Stimulated activated CD4-positive, alpha-beta T cell treated with anti-CD3 and anti-CD28 coated beads, Interleukin-1b, Interleukin-23, amount 100 ng/mL, for 1 hour (primary cell): ENCODE measurements at places on chromosomes 6 and 20.

DNA sequence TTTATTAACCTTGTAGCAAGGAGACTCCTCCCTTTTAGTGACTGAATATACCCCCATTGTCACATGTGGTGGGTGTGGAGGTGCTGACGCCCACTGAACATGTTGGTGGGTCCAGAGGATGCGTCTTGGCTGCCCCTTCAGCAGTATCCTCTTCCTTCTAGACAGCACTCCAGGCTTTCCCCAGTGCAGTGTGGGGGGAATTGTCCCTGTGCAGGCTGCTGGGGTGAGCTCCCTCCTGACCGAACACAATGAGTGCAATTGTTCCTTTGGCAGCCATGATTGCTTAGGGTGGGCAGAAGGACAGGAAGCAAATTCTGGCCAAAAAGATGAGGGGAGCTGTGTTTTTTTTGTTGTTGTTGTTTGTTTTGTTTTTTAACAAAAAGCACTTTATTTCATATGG, 209.3 kb upstream of the PDE10A start:
- DNase-seq = no peak

GRCh38 chr6:3386374-3386857, 70.4 kb downstream of the SLC22A23 start:
- DNase-seq = no peak

DNA sequence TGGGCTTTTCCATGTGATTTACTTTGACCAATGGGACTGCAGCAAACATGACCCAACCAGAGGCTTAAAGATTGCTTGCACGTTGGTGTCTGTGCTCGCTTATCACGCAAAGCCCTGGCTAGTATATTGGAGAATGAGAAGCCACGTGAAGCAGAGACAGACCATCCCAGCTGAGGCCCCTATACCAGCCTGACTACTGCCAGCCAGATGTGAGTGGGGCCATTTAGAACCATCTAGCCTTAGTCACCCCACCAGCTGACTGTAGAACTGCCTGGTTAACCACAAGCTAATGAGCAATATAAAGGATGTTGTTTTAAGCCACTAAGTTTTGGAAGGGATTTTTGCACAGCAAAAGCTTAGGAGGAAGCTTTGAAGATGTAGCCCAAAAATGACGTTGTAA, 74.5 kb downstream of the MACROD2 start:
- no peak for DNase-seq

GRCh38 chr6:164086076-164086887, 671.8 kb downstream of the QKI start:
- DNase-seq = no peak

- no peak for DNase-seq
Observed at GRCh38 chr20:8002056-8002455, 17.5 kb downstream of the TMX4 start.

DNA sequence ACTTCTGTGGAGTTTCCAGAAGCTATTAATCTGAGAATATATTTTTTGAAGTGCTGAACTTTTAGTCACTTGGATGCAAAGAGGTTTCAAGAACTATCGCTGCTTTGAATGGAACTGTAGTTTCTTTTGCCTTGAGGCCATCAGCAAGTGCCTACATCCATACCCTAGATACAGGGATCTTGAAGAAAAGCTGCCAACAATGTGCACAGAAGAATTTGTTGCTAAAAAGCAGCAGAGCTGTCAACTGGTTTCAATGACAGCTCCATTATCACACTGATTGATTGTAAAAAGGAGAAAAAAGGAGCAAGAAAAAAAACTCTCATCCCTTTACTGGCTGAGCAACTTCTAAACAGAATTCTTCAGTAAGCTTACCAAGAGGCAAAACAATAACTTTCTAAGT, 251.0 kb upstream of the NRSN1 start:
- DNase-seq = no peak

GRCh38 chr6:134663800-134664535, 285.9 kb downstream of the ALDH8A1 start:
- no peak for DNase-seq

- DNase-seq = no peak
Observed at GRCh38 chr20:11140359-11140758, 466.6 kb upstream of the JAG1 start.

- DNase-seq = no peak
Observed at GRCh38 chr20:6704132-6704861, 63.2 kb upstream of the BMP2 start.

- no peak for DNase-seq
Observed at GRCh38 chr20:56554869-56555268, 21.8 kb downstream of the FAM209B start.

DNA sequence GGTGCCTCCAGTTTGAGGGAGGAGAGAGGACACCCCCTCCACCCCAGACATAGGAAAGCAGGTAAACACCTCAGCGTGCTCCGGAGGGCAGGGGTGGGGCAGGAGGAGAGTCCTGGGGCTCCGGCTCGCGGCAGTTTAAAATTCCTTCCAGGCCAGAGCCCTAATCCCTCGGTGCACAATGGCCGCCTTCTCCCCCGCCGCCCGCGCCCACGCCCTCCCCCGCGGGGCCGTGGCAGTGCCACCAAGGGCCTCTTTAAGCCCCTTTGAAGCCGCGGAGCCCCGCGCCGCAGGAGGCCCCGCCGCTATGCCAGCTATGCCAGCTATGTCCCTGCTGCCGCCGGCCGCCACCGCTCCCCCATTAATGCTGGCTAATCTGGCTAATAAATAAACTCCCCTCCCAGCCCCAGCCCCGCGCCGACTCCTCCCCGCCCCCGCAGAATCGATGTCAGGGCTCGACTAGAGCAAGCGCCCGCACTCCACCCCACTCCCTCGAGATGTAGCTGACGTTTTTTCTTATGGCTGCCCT, 125.1 kb downstream of the MRPL14 start:
- DNase-seq = no peak

GRCh38 chr6:93494057-93494456, 74.7 kb upstream of the EPHA7 start:
- no peak for DNase-seq

DNA sequence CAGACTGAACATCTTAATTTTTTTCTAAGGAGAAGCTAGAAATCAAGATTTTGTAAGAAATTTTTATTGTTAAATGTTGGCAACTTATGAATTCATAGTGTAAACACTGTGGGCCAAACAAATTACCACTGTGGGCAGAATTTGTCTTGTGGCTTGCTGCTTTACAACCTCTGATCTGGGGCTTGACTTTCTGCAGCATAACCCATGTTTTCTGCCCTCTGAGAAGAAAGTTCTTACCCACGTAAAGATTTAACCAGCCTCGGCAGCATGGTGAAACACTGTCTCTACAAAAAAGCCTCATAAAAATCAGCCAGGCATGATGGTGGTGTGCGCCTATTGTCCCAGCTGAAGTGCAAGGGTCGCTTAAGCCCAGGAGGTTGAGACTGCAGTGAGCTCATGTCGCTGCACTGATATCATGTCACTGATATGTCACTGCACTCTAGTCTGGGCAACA, 12.9 kb downstream of the ITCH start:
- DNase-seq = no peak

DNA sequence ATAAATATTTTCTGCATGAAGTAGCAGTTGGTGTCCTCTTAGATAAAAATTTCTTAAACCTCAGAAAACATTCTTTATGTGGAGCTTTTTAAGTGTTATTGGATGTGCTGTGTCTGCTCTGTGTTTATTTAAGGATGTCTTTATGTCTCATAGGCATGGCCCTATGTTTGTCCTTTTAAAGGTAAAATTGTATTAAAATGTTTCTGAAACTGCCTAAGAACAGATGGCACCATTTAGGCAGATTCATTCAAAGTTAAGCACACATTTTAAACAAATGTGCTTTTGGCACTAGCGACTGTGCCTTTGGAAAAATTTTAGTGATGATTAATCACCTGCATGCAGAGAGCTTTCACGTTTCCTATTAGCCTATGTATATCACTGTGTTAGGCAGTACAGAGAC, 125.2 kb downstream of the KIF6 start:
- DNase-seq = no peak

- no peak for DNase-seq
Observed at GRCh38 chr6:12992770-12993169, 276.2 kb downstream of the PHACTR1 start.

DNA sequence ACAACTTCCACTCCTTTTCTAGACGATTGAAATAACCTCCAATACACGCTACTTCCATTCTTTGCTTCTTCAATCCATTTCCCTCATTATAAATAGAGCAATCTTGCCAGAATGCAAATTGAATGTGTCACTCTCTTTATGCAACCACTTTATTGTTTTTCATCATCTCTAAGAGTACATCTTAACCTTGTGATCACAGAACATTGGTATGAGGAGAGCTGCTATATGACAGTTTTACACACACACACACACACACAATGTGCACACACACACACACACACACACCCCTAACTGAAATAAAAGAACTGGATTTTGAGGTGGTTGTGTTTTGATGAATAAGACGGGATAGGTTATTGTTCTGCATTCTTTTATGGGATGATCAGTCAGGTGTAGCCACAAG, 187.0 kb downstream of the HDGFL1 start:
- no peak for DNase-seq

DNA sequence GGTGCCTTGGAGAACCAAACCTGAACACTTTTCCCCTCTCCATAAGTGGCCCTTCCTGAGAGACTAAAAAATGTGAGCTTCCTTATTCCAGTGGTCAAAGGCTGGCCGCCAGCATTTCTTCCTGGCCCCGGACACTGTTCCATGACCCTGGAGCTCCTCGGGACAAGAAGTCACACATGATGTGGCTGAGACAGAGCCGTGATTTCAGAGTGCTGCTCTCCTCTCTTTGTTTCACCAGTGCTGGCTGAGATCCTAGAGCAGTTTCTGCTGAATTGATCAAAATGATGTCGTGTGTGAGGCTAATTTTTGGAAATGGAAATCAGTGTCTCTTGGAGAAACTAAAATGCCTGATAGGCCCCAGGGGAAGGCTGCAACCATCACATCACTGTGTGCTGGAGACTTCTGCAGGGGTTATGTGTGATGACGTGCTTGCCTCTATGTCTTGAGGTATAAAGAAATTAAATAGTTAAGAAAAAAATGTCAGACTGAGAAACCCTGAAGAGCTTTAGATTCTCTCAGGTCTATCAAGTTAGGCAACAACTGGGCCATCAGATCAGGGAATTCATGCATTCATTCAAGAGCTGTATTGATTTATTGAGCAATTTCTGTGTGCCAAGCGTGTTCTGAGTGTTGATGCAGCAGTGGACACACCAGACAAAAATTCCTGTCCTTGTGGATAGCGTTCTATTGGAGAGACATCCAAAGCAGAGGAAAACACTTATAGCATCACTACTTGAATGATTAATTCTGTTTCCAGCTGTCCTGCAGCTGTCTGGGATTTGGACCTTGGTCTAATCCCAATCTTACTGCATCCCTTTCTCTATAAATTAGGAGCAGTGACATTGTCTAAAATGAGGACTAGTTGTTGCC, 72.7 kb upstream of the CCN6 start:
- no peak for DNase-seq

DNA sequence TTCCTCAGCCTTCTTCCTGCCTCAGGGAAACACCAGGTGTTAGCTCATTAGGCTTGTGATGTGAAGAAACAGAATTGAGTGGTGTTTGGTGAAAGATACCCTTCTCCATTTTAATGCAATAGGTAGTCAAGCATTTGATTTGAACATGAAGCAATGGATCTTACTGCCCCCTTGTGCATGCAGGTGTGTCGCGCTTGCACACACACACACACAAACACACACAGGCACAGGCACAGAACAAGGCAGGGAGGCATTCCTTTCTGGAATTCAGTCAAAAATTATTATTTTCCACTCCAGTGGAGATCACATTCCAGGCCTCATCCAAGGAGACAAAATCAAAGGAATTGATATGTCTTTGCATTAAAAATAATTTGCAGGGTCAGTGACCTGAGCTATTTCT, 667.0 kb upstream of the MARCKS start:
- no peak for DNase-seq

DNA sequence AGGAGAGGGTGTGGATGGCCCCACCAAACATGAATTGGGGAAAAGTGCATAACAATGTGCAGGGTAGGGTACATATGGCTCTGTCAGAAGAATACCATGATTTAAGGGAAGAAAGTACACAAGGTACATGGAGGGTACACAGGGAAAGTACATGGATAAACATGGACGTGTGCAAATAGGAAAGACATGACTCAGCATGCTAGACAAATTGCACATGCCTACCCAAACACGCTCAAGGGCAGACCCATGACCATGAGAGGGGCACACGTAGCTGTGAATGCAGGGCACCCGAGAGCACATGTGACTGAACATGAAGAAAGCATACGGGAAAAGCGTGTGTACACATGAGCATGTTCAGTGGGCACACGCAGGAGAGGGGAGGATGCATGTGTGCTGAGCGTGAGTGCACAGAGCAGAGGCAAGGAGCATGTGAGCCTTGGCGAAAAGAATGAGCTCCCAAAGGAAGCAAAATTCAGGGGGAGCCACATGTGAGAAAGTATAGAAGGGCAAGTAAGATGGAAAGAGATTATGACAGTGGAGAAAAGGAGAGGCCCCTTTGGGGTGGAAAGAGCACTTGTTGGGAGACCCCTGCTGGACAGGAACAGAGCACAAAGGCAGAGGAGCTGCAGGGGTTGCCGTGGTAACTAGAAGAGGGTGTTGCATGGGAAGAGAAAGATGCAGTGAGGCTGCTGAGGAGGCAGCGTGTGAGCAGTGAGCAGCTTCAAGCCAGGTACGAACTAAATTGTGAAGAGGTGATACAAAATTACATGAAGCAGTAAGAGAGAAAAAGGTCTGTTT, 17.8 kb downstream of the OR2H2 start:
- DNase-seq = no peak

GRCh38 chr6:33895296-33895695, 91.5 kb upstream of the MLN start:
- no peak for DNase-seq

GRCh38 chr6:90770778-90771177, 183.9 kb upstream of the MAP3K7 start:
- no peak for DNase-seq

GRCh38 chr6:169978615-169979161, 227.3 kb downstream of the ERMARD start:
- no peak for DNase-seq

- DNase-seq = no peak
Observed at GRCh38 chr6:36847152-36847551, 7.9 kb upstream of the CPNE5 start.

GRCh38 chr6:30684386-30685156, 1.9 kb downstream of the PPP1R18 start:
- no peak for DNase-seq

DNA sequence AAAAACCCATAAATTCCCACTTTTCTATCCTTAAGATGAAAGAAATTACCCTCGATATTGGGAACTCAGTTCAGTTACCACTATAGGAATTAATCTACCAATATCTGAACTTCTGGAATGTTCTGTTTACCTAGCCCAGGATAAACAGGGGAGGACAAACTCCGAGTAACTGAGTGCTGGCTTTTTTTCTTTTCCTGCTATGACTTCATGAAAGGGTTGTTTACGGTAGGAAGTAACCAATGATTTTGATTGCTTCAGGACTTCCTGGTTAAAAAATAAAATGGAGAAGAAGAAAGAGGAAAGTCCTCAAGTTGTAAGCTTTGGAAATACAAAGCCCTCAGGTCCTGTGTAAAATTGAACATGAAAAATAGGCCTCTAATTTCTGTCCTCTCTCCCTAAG, 167.7 kb downstream of the ZNF217 start:
- DNase-seq = no peak

- DNase-seq = no peak
Observed at GRCh38 chr6:136387316-136387715, 97.7 kb upstream of the BCLAF1 start.

- DNase-seq = no peak
Observed at GRCh38 chr20:1108437-1108920, 9.9 kb upstream of the PSMF1 start.

GRCh38 chr20:58492074-58492718, 23.0 kb downstream of the APCDD1L start:
- no peak for DNase-seq
